Fibroblast of lung (primary cell): ENCODE measurements at places on chromosomes 4 and X. TPM values are rescaled to one million over a fixed set of nuclear protein-coding genes. Genes with fewer than 3 reads are reported as not detected.

DNA sequence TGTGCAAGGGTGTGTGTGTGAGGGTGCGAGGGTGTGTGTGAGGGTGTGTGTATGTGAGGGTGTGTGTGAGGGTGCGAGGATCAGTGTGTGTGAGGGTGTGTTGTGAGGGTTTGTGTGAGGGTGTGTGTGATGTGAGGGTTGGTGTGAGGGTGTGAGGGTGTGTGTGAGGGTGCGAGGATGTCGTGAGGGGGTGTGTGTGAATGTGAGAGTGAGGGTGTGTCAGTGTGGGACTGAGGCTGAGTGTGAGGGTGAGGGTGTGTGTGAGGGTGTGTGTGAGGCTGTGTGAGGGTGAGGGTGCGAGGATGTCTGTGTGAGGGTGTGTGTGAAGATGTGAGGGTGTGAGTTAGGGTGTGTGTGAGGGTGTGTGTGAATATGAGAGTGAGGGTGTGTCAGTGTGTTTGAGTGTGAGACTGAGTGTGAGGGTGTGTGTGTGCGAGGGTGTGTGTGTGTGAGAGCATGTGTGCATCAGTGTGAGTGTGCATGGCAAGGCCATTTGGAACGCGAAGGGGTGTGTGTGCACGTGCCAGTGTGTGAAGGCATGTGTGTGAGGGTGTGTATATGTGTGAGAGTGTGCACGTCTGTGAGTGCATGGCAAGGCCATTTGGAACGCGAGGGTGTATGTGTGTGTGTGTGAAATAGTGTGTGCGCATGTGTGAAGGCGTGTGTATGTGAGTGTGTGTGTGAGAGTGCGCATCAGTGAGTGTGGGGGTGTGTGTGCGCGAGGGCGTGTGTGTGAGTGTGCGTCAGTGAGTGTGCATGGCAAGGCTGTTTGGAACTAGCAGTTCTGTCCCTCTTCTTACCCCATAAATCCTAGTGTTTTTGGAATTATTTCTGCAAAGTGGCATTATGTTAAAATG lies 69.8 kb downstream of the RGS12 start:
- no peak for DNase-seq

DNA sequence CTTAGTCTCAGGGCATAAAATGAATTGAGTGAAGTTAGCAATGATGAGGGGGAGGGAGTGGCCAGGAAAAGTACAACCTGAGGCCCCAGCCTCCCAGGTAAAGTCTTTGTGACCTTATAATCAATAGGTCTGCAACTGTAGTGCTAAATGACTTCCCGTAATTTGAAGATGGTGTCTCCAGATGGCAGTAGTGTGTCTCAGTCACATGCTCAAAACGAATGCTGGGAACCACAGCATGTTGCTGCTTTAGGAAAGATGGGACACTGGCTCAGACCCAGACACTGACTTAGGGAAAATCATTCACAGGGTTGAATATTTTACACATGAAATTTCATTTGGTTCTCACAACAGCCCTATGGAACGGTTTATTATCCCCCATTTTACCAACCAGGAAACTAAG lies 10.3 kb downstream of the SRPX2 start:
- peak; percentile 58 for DNase-seq

DNA sequence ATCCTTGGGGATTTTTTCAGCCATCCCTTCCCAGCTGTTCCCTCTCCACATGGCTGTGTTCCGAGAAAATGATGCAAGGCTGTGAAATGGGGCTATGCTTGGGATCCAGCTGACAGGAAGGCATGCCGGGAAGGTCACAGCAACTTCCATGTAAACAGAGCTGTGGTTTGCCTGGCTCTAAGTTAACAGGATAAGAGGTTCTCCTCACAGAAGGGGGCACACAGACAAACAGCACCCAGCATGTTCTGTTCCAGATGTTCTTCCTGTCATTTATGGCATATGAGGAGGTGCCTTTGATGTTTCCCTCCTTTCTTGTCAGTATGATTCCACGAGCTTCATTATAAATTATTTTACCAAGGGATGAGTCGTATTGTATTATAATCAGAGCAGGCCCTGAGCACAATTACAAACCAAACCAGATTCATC lies 220.7 kb downstream of the ANTXR2 start:
- DNase-seq, result peak; percentile 19

GRCh38 chr4:86640469-86640868 lies 46.4 kb downstream of the PTPN13 start:
- DNase-seq, result peak; percentile 37

GRCh38 chrX:132810964-132811712 lies 147.3 kb downstream of the HS6ST2 start:
- no peak for DNase-seq

- DNase-seq, result no peak
Observed at GRCh38 chr4:17687237-17687857, 72.9 kb downstream of the MED28 start.

- DNase-seq, result no peak
Observed at GRCh38 chr4:3467601-3468031, 4.5 kb downstream of the DOK7 start.

DNA sequence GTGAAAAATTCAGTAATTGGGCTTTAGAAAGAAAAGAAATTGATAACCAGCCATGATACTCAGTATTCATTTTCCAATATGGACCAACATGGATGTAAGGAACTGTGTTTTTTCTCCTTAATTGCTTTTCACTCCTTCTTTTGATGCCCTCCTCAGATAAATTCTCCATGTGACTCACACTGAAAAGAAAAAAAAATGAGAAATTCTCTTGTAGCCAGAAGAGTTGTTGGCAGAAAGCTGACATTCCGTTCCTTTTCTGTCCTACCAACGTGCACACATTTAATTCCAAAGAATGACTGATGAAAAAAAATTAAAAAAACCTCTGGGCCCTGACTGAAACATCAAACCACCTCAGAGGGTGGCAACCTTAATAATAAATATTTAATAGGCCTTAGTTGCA lies 153.1 kb downstream of the AMELX start:
- DNase-seq, result peak; percentile 83

DNA sequence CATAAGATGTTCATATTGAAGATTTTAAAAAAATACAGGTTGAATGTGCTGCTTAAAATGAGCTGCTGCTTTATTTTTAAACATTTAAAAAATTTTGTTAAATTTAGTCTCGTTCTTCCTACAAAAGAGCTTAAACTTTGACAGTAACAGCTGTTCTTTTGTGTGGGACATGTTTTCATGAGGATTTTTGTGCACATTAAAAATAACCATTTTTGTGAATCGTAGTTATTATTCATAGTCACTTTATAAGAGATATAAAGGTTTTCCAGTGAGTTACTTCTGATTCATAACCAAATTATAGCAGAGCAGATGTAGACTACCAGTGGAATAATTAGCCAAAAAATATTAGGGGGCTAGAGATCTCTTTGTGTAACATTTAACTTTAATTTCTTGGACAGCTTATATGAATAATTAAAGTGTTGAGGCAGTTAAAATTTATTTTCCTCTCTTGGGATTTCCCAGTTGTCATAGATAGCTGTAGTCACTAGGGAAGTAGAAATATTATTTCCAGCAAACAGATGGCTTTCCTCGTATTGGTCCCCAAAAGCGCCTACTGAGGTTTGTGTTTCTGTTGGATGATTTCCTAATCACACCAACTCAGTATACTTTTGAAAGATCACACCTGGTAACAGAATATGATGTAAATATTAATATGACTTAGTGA lies 24.2 kb downstream of the RBPJ start:
- DNase-seq, result no peak

GRCh38 chr4:176443646-176444409 lies 124.1 kb downstream of the SPCS3 start:
- peak; percentile 39 for DNase-seq

DNA sequence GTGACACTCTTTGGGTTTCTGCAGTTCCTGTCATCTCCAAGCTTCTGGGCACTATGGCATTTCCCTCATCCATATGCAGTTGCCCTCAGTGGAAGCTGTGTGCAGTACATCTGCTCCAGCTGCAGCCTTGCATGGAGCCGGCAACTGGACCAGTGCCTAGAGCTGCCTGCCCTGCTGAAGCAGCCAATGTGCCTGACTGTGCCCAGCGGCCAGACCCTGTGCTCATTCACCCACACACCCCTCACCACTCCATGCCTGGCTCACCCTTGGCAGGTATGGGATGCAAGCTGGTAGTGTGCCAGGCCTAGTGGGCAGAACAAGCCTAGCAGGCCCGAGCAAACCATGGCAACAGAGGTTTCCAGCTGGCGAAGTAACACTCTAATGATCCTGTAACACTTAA lies 370.8 kb downstream of the FSTL5 start:
- no peak for DNase-seq

GRCh38 chr4:26000274-26000950 lies 86.4 kb downstream of the SMIM20 start:
- peak; percentile 44 for DNase-seq

GRCh38 chr4:83025563-83025962 lies 9.4 kb upstream of the COPS4 start:
- DNase-seq, result no peak

DNA sequence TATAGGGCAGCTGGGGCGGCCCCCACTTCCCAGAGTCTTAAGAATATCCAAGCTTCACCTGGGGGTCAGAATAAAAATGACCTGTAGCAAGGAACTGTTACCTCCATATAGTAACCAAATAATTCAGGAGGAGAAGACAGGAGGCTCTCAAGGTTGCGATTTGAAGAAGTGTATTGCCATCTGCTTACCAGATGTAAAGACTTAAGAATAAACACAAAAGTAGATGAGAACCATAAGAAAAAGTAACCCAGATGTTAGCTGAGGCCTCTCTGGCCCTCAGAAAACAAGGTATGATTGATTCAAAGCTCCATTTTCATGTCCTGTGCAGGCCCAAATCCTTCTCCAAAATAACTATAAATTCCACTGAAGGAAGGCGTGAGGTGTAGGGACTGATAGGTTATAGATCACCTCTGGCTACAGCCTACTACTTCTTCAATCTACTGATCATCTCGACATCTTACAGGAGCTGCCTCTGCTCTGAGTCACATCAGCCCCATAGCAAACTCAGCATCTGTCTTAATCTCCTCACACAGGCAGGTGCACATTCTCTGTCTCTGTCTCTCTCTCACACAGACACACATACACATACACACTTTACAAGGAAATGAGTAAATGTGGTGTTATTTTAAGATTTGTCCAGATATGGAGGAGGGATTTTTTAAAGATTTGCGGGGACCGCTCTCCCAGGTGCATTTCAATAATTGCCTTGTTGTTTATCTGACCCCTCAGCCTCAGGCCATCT lies 193.9 kb upstream of the EDNRA start:
- no peak for DNase-seq

- no peak for DNase-seq
Observed at GRCh38 chrX:11439846-11440245, 146.6 kb downstream of the AMELX start.

DNA sequence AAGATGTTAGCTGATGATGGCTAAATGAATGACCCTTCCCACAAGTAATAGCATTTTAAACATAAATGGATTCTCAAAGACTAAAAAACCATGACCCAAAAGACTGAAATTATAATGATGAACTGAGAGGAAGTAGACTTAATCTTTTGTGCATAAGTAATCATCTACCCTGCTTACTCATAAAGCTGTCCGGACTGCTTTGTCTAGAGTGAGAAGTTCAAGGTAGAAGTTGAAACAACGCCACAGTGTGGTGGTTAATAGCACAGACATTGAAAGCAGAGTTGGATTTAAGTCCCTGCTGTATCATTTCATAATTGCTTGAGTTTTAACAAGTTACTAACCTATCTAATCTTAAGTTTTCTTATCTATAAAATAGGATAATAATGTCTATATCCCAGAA lies 346.6 kb downstream of the CENPC start:
- DNase-seq, result peak; percentile 61

DNA sequence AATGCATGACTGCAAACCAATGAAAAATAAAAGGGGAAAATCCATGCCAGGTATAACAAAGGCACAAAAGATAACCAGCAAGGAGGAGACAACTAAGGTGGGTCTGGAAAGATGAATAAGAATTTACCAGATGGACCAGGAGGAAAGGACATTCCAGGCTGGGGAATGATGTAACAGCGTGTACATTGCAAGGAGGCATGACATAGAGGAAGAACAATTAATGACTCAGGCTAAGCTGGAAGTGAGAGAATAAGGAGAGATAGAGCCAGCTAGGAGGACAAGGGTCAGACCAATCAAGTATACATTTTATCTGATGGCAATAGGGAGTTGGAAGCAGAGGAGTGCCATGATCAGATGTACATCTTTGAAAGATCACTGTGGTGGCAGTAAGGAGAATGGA lies 57.0 kb downstream of the MTMR8 start:
- no peak for DNase-seq

- DNase-seq, result no peak
Observed at GRCh38 chrX:41200785-41201184, 115.5 kb downstream of the USP9X start.

- no peak for DNase-seq
Observed at GRCh38 chr4:7799306-7799705, 140.4 kb downstream of the AFAP1 start.

GRCh38 chrX:37776987-37777325 lies 2.9 kb upstream of the CYBB start:
- no peak for DNase-seq

GRCh38 chr4:76201276-76201675 lies 12.3 kb downstream of the SCARB2 start:
- no peak for DNase-seq

DNA sequence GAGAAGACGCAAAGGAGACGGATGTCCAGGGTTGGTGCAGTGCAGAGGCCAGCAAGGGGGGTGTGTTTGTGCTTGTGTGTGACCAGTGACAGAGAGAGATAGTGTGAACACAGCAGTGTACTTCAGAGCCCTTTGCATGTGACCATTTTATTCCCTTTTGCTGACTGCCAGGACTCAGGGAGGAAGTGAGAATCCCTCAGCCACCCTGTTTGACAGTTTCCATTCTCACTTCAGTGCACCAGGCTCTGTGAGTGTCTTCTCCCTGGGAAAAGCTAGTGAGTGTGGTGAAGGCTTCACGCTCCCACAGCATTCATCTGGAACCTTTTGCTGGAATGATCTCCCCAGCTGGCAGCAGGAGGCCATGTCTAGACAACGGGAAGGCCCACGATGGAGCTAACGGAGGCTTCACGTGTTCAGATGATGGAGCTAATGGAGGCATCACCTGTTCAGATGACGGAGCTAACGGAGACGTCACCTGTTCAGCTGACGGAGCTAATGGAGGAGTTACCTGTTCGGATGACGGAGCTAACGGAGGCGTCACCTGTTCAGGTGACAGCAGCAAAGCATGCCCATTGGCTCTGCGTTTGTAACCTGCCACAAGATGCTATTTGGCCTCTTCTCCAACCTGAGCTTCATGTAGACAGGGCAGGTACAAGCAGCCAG lies 195.4 kb downstream of the AFAP1 start:
- no peak for DNase-seq

PDE6B gene
- 2.1 and 2.8 TPM in 2 replicates for total RNA-seq

SUPT20HL1 gene
- not detected in 2 replicates for total RNA-seq

SHISA3 gene
- 0.26 and 0.33 TPM in 2 replicates for total RNA-seq

GDPD2 gene
- total RNA-seq, result not detected in 2 replicates

TASL gene
- total RNA-seq, result not detected in 2 replicates

GPRASP1 gene
- 4.9 and 5.8 TPM in 2 replicates for total RNA-seq

HGFAC gene
- total RNA-seq, result under 0.01 and 0.33 TPM in 2 replicates

GC gene
- not detected in 2 replicates for total RNA-seq

INPP4B gene
- total RNA-seq, result 9.2 and 19.7 TPM in 2 replicates

CSN1S1 gene
- total RNA-seq, result not detected in 2 replicates

USP26 gene
- total RNA-seq, result not detected in 2 replicates

KLF8 gene
- 1.0 and 3.0 TPM in 2 replicates for total RNA-seq

CXCL9 gene
- not detected in 2 replicates for total RNA-seq
